Midbrain (tissue), 1 donor: ENCODE measurements at places on chromosomes 12 and 14.
A peak's percentile ranks its signal among the peaks of the same experiment; 100 is the strongest.

- DNase-seq, result no peak
Observed at GRCh38 chr12:5912437-5913334, 32.4 kb downstream of the ANO2 start.

DNA sequence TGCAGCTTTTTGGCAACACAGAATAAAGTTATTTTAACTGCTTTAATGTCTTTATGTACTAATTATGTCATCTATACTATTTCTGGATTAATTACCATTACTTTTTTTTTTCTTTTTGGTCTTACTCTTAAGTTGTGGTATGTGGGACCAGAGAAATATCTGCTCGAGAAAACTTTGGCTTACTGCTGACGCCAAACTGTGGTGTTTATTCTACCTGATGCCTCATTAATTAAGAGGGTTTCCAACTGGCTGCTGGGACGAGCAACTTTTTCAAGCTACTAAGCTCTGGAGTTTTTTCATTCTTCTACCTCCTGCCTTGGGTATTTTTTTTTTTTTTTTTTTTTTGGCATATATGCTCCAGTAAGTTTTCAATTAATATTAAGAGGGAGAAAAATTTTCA is 1257.5 kb downstream of the FSCB start:
- no peak for DNase-seq

DNA sequence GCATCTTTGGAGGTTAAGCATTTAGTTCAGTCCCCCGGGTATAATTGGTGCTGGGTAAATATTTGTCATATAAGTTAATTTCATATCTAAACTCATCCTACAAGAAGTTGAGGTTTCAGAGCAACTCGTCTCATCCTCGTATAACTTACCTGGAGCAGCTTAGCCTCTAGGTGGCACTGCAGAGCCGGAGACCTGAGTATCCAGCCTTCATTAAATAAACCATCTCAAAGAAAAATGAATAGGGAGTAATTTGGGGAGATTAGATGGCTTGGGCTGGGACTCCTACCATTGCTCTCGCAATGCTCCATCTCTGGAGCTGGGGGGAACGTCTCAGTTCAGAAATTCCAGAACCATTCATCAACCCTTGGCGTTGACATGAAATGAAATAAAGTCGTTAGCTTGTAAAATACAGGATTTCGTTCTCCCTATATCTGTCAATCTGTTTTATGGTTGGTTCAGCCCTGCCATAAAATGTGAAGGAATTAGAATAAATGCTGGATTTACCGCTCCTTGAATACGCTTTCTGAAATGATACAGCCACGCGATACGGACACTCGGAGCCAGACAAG is 122.9 kb upstream of the TMEM132D start:
- peak; percentile 3 for DNase-seq

- no peak for DNase-seq
Observed at GRCh38 chr14:104830781-104831180, 29.9 kb downstream of the ZBTB42 start.

DNA sequence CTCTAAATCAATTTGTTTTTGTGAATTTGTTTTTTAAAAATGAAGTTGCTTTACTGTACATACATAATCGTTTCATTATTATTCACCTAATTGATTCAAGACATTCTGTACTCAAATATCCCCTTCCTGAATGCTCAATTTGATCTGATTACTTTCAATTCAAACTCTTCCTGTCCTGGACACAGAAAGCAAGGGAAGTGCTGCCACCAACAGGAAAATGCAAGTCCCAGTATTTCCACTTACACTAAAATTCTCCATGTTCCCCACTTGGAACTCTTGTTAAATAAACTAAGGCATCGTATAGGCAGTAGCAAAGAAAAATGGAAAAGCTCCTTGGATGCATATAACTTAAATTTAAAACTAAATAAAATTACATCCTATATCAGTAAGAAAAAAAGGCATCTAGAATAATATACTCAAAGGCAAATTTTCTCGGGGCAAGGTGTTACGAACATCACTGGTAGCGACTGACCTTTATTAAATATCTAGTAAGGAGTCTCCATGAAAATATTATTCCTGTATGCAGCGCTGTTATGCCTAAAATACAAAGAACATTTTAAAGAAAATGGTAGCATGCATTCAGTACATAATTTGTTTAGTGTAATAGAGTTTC is 72.0 kb upstream of the DBX2 start:
- peak; percentile 29 for DNase-seq

DNA sequence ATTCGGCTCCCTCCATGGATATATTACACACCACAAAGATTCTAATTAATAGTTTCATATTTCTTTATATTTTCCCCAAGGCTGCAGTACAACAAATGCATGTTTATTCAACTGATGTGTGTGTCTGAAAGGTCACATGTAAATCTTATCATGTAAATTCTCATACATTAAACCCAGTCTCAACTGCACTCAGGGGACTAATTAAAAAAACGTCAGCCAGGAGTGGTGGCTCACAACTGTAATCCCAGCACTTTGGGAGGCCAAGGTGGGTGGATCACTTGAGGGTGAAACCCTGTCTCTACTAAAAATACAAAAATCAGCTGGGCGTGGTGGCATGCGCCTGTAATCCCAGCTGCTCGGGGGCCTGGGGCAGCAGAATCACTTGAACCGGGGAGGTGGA is 67.8 kb downstream of the MAP3K9 start:
- DNase-seq, result no peak

DNA sequence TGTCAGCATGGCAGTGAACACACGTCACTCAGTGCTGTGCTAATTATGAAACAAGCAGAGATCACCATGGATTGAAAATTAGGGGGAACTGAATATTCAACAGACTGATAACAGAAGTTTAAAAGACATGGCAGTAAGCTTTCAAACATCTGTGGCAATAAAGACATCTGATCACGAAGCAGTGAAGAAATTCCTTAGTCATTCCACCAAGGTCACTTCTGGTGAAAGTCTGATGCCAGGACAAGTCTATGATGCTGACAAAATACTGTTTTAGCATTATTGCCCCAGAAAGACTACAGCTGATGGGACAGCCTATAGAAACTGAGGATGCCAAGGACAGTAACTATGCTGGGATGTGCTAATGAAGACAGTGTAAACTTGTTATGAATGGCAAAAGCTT is 126.9 kb upstream of the RBM19 start:
- no peak for DNase-seq

- DNase-seq, result no peak
Observed at GRCh38 chr12:115569345-115570068, 708.0 kb downstream of the MED13L start.

- DNase-seq, result no peak
Observed at GRCh38 chr14:96631621-96632362, 129.6 kb downstream of the PAPOLA start.

DNA sequence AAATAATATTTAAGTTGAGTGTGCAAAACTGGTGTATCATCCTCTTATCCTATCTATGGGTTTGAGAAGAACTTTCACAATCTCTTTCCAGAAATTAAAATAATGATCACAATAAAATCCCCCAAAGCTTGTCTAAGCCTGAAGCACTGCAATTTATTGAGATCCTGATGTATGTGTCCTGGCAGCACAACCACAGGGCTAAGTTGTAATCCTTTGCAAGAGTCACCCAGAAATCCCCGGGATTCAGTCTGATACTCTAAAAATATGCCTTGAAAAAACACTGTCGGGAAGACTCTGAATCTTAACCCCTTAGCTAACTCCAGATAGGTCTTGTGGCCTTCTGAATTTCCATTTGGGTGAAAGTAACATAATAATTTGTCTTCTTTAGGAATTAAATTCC is 40.3 kb upstream of the STXBP6 start:
- no peak for DNase-seq

- no peak for DNase-seq
Observed at GRCh38 chr12:16155938-16156337, 121.5 kb downstream of the SLC15A5 start.

GRCh38 chr12:106436164-106436563 is 78.6 kb downstream of the POLR3B start:
- DNase-seq, result no peak

- no peak for DNase-seq
Observed at GRCh38 chr14:103428723-103429556, 43.7 kb downstream of the MARK3 start.

GRCh38 chr12:116717466-116718437 is 20.1 kb downstream of the SPRING1 start:
- peak; percentile 61 for DNase-seq

DNA sequence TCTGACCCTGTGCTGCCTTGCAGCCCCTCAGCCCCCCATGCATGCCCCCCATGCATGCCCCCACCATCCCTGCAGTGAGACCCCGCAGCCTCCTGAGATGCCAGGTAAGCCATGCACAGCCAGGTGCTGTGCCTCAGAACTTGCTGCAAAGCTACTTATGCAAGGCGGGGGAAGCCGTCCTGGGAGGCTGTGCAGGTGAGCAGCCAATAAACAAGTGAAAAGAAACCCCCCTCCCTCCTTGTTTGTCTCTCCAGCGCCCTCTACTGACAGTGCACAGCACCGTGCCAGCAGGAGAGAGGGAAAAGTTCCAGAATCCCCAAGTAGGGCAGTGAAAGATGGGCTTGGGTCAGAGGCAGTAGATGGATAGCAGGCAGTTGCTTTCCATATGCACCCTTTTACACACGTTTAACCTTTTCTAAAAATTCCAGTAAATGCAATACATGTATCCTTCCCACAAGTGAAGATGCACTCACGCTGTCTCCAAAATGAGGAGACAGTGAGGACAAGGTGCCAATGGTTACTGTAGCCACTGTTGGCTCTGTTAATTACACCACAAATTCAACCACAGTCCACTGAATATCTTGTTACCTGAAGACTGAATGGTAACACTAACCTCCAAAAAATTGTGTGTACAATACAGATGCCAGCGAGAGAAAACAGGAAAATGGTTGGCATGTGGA is 18.0 kb downstream of the TNFAIP2 start:
- DNase-seq, result peak; percentile 25

DNA sequence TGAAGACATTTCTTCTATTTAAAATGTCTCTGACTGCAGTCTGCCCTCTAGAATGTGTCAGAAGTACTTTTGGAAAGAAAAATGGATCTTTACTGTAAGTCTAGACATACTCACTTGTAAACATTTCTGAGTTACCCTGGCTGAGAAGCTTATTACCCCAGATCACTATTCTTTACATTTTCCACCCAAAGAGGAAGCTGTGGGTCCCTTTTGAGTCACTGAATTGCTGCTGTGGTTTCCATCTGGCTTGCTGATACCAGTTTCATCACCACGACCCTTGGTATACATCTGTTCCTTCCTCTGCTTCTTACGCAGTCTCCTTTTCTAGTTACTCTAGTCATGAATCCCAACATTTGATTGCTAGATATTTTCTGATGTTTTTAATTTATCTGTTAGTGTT is 20.2 kb upstream of the CLEC4D start:
- DNase-seq, result peak; percentile 0

DNA sequence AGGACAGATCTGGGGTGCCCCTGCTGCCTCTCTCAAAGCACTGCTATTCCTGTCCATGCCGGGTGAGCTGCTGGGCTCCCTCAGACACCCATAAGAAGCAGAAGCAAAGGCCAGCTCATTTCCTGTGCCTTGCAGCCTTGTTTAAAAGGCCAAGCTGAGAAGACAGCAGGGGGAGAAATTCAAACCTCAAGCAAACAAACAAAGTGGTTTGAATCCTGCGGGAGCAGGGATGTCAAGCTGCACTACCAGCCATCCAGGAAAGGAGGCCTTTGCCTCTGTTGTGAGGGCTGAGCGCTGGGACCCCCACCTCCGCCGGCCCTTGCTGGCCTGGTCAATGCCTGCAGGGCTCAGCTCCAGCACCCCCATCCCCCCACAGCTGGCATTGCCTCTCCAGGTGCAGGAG is 176.5 kb downstream of the PIWIL1 start:
- peak; percentile 4 for DNase-seq

DNA sequence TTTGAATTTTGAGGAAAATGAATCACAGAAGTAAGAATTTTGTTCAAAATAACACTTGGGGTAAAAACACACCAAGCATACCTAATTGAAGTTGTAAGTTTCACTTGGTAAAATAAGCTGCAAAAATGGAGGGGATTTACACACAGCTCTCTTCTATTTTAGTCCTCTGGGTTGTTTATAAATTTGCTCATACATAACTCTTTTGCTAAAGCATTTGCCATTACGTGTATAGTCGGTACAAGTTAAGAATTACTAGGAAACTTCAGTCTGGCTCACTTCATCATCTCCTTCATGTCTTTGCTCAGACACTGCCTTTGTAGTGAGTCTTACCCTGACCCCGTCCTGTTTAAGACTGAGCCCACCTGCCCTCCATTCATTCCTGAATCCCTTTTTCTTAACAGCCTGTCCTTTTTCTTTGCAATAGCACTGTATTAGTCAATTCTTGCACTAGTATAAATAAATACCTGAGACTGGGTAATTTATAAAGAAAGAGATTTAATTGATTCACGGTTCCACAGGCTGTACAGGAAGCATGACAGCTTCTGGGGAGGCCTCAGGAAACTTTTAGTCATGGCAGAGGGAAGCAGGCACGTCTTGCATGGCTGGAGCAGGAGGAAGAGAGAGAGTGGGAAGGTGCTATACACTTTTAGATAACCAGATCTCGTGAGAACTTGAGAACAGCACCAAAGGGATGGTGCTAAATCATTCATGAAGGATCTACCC is 451.1 kb downstream of the PCNX1 start:
- DNase-seq, result no peak

DNA sequence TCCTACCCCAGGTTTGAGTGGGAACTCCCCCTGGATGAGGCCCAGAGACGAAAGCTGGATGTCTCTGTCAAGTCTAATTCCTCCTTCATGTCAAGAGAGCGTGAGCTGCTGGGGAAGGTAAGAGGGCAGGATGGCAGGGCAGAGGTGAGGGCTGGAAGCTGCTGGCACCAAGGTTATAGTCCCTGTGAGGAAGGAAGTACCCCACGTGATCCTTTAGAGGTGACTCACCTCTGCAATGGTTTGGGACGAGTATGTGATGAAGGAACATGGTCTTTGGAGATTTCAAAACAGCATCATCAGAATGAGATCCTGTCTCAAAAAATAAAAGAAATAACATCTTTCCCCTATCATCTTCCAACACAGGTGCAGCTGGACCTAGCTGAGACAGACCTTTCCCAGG is 9.2 kb upstream of the MYL6B start:
- no peak for DNase-seq

GRCh38 chr14:23125933-23126524 is 7.0 kb upstream of the CEBPE start:
- DNase-seq, result no peak
